NCI-H1417 treated with DMSO at 0.1 percent for 48 hours (cell line): ENCODE measurements at places on chromosomes 11 and 22.

DNA sequence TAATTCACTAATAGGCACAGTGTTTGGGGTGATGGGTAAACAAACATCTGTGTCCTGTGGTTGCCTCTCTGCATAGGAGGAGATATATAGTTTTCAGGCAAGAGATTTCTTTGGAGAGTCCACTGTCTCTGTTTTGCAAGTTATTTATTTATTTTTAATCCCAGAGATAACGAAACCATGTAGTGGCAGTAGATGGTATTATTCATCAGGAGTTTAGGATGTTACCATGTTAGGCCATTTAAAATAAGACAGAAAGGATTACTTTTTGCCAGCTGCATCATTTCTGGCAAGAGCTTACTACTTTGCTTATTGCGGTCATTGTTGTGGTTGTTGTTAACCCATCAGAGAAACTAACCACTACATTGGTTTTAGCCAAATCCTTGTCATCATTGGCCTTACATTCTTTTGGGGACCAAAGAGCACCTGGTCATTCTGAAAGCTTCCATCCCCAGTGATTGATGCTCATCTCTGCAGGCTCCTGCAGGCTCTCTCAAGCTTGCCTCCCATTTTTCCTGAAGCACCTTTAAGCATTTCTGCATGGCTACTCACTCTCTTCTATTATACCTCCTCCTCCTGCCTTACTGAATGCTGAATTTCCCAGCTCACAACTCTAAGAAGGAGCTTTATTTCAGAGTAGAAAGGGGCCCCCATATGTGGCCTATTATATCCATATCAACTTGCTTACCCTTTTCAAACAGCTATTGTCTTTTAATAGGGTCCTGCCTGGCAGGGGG is 84.4 kb downstream of the CSTPP1 start:
- DNase-seq = no peak

GRCh38 chr22:42277988-42278776 is 7.7 kb upstream of the TCF20 start:
- no peak for DNase-seq

GRCh38 chr22:47102081-47102480 is 339.6 kb downstream of the TBC1D22A start:
- no peak for DNase-seq

GRCh38 chr11:129734654-129735053 is 81.0 kb upstream of the TMEM45B start:
- DNase-seq = no peak

- DNase-seq = no peak
These were observed 71.7 kb downstream of the CCDC81 start for GRCh38 chr11:86446163-86446923.
